ENCODE measurements at places on chromosomes 1 and 21. TPM values are rescaled to one million over a fixed set of nuclear protein-coding genes. Genes with fewer than 3 reads are reported as not detected.

GRCh38 chr1:97770376-97770775, 150.5 kb downstream of the DPYD start:
- DNase-seq: no peak

DNA sequence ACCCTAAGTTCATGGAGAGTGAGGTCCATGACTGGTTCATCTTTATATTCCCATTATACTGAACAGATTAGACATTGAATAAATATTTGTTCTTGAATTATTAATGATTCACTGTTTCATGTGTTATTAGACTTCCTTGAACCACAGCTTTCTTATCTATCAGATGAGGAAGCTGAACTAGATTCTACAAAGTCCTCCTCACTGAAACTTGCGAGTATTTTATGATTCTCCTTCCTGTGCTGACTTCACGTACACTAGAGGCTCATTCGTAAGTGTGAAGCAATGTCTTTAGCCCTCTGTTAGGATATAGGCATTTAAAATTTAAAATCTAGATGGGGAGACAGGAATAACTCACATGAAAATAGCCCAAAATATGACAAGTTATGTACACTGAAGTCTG, 95.6 kb upstream of the IRF2BP2 start:
- DNase-seq: no peak

GRCh38 chr1:217747156-217747769, 116.1 kb downstream of the SPATA17 start:
- no peak for DNase-seq

DNA sequence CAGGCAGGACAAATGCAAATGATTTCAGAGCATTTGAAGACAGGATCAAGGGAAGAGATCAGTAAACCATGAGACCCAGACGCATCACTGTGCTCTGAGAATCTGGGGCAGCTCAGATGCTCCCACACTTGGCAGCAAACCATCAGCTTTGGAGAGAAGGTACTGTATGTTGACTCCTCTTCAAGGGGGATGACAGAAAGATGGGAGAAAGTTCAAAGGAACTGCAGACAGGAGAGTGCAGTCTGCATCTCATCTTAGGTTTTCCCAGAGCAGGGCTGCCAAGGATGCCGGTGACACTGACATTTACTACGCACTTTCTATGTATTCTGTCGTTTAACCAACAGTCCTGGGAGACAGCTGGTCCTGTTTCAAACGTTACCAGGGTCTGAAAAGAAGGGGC, 35.8 kb downstream of the OLFML2B start:
- DNase-seq: no peak

- no peak for DNase-seq
These were observed 6.7 kb upstream of the TEX35 start for GRCh38 chr1:178506177-178506576.

DNA sequence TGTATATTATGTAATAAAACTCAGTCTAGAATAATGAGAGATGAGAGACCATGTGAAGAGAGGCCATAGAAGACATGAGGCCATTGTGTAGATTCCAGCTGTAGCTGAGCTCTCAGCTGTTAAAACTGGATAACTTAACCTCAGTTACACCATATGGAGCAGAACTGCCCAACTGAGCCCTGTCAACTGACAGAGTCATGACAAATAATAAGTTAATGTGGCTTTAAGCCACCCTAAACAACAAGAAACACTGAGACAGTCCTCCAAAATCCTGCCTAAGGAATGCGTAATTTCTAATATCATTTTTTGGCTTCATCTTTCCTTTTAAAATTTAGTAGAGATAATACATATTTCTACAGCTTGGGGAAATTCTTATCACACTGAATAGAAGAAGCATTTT, 580.0 kb upstream of the RGS18 start:
- DNase-seq: no peak

HAO2 gene
- 206 TPM for total RNA-seq

DNA sequence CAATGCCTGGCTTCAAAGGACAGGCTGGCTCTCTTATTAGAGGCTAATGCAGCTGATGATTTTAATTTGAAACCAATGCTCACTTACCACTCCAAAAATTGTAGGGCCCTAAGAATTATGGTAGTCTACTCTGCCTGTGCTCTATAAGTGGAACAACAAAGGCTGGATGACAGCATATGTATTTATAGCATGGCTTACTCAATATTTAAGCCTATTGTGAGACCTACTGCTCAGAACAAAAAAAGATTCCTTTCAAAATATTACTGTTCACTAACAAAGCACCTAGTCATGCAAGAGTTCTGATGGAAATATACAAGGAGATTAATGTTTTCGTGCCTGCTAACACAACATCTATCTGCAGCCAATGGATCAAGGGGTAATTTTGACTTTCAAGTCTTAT, 73.8 kb upstream of the DUSP10 start:
- no peak for DNase-seq

DNA sequence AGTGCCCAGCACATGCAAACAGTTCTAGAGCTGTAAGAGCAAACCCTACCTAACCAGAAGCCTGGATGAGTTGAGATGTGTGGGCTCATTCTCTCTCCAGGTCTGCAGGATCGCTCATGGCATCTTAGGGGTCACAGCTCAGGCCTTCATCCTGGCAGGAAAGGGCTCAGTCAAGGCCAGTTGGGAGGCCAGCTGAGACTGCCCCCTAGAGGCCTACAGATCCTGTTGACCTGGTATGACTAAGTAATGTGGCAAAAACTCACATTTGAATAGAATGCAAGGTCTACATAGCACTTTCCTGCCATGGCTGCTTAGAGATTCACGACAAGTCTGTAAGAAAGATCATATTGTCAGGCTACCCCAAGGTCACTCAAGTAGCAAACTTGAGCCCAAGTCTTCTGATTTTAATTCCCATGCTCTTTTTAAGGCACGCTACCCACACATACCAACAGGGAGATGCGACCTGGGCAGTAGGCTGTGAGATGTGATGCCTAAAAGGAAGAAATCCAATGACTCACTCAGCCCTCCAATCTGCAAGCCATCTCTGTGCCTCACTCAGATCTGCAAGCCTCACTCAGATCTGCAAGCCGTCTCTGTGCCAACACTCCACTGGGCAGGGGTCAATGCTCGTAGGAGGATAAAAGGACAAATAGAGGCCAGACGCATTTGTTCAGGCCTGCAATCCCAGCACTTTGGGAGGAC, 5.1 kb upstream of the CAPN8 start:
- peak; percentile 51 for DNase-seq

GRCh38 chr1:41833519-41834000, 85.2 kb downstream of the HIVEP3 start:
- no peak for DNase-seq

DNA sequence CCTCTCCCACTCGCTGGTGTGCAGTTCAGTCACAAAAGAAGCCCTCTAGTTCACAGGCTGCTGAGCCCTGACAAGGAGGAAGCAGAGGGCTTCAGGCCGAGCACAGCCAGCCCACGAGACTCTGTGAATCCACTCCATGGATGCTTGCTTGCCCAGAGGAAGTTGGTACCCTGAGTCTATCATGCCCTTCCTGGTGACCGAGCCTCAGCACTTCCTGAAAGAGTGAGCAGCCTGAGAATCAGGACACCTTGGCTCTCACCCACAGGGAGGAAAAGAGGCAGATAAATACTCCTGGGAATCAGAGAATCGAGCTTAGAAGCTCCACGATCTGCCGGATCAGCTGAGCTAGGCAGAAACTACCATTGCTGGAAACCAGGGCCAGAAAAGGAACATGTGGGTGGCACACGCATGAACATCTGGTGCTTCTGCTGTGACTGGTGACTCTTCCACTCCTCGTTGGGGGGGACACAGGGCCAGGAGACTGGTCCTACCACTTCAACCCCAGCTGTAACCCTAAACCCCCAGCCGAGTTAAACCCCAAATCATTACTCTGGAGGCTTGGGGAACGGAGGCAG, 376.3 kb upstream of the CAMK1G start:
- DNase-seq: no peak

Data from left lobe of liver (tissue), 2 donors.